Ascending aorta (tissue), 2 donors: ENCODE measurements at places on chromosomes 5 and 9. TPM values are rescaled to one million over a fixed set of nuclear protein-coding genes. Genes with fewer than 3 reads are reported as not detected.

GRCh38 chr9:94168203-94169000 lies 84.1 kb downstream of the PTPDC1 start:
- DNase-seq = no peak

GRCh38 chr5:2894316-2894715 lies 142.8 kb upstream of the IRX2 start:
- no peak for DNase-seq

- no peak for DNase-seq
Observed at GRCh38 chr9:120531683-120532300, 48.2 kb downstream of the CDK5RAP2 start.

DNA sequence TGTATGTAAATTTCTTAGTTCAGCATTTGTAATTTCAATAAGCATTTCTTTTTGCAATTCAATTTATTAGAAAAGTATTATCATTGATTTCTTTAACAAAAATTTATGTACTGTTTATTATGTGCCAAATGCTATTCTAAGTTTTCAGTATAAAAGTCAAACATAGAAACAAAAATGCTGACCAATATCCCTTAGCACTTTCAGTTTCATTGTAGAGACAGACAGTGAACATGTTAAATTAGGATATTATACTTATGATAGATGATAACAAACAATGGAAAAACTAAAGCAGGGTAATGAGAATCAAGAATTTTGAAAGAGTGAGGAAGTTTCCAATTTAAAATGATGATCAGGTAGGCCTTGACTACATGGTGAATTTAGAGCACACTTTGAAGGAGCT lies 1106.0 kb downstream of the TAF11L14 start:
- no peak for DNase-seq

DNA sequence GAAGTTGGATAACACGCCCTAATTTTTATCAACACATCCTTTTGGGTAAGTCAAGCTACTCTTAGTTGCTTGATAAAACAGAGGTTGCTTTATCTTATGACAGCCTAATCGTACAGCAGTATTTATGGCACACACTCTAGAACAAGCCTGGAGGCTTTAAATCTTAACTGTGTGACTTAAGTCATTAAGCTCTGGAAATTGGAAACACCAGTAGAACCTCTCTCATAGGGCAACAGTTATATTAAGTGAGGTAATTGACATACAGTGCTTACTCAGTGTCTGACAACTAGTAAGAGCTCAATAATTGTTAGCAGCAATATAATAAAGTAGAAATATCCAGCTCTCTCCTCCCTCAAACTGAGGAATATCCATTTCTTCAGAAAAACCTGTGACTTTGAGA lies 808.9 kb upstream of the WWC1 start:
- no peak for DNase-seq

- DNase-seq = no peak
Observed at GRCh38 chr9:113618836-113619490, 155.4 kb downstream of the RGS3 start.

GRCh38 chr5:72066705-72067107 lies 40.6 kb upstream of the MAP1B start:
- DNase-seq = no peak

- DNase-seq = no peak
Observed at GRCh38 chr5:61647672-61648071, 315.6 kb downstream of the ZSWIM6 start.

HSD17B3 gene
- not detected for total RNA-seq

LCP2 gene
- 9.3 TPM for total RNA-seq
